H9 (cell line): ENCODE measurements at places on chromosomes 13 and 19.

- no peak overlapping the region for H3K27ac ChIP-seq
- H3K4me1 ChIP-seq, result no peaks in the 10 kb centered on the region
- DNase-seq, result no peak
These were observed 32.6 kb downstream of the UBL3 start for GRCh38 chr13:29817604-29818378.

- no peaks in the 10 kb centered on the region for H3K27me3 ChIP-seq
- no peak overlapping the region for H3K4me3 ChIP-seq
- H3K36me3 ChIP-seq, result no peaks in the 10 kb centered on the region
- H3K27ac ChIP-seq, result no peak overlapping the region
- H3K4me1 ChIP-seq, result no peaks in the 10 kb centered on the region
These were observed 34.4 kb upstream of the IGFL1 start for GRCh38 chr19:46195104-46195503.

DNA sequence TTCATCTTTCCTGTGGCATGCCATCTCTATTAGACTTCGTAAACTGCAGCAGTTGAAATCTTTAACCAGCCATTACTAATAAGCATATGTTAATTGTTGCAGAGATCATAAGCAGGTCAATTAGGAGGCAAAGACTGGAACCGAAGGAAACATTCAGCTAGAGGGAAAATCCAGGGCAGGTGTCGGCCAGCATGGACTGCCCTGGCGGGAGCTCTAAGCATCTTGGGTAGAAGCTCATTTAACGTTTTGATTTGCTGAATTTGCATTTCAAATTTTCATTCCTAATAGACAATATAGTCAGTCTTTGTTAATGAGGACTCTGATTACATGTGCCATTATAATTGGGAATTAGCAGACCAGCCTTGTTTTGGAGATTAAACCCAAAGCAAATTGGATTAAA, 238.6 kb downstream of the POU4F1 start:
- no peak overlapping the region for H3K27ac ChIP-seq
- no peaks in the 10 kb centered on the region for H3K36me3 ChIP-seq
- no peaks in the 10 kb centered on the region for H3K4me1 ChIP-seq
- no peak for DNase-seq
- H3K4me3 ChIP-seq, result no peak overlapping the region

- H3K36me3 ChIP-seq, result peaks cover 8% of the 10 kb centered on the region; the same call in 2 of the 3 replicates
- H3K4me1 ChIP-seq, result no peaks in the 10 kb centered on the region; the same call in 1 of the 2 replicates
- H3K27ac ChIP-seq, result no peak overlapping the region
- no peaks in the 10 kb centered on the region for H3K27me3 ChIP-seq
These were observed 320.8 kb downstream of the PCDH20 start for GRCh38 chr13:61094865-61095264.

DNA sequence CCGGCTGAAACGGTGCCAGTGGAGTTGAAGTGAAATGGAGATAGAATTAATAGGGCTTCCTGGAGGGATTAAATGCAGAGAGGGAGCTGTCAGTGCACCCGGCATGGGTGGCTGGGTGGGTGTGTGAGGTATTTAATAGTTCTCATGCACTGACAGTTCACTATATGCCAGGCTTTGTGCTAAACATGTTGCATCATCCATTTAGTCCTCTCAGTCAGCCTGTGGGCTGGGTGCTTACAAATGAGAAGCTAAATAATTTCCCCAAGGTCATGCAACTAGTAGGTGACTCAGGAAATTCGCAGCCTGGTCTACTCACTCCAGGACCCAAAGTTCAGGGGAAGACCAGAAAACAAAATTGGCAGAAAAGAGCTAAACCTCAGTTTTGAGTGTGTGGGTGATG, 63.5 kb upstream of the SPATA13 start:
- H3K27me3 ChIP-seq, result no peaks in the 10 kb centered on the region
- H3K4me1 ChIP-seq, result peaks cover 5% of the 10 kb centered on the region; the same call in 1 of the 2 replicates
- no peak overlapping the region for H3K4me3 ChIP-seq

DNA sequence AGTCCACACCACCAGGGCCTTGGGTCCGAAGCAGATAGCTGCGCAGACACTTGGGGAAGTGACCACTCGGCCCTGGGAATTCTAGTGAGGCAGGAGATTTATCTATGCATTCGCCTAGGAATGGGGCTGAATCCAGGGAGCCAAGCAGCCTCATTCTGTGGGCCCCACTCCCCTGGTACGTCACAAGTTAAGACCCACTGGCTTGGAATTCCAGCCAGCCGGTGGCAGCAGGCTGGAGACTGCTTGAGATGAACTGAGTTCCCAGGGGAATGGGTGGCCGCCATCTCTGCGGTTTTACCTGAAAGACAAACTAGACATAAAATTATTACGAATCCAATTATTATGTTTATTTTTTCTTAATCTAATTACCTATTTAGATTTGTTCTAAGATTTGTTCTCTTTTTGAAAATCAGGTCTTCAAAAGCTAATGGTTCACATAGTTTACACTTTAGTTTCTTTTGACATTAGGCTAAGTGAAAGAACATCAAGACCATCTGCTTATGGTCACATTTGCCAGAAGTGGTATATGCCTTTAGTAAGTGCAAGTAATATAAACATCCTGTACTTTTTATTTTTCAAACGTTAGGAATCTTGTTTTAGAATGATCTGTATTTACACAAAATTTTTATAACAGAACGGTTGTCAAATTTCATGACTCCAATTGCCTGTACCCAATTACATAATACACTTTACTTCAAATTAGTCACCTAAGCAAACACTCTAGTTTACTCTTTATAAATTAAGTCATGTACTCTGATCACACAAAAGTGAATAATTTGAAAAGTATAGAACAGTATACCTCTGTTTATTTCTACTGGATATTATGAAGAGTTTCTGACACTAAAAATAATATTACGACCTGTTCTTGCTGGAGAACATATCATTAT, 74.4 kb downstream of the SLITRK6 start:
- no peaks in the 10 kb centered on the region for H3K4me1 ChIP-seq
- no peaks in the 10 kb centered on the region for H3K27me3 ChIP-seq
- H3K27ac ChIP-seq, result no peak overlapping the region
- DNase-seq, result no peak
- H3K36me3 ChIP-seq, result no peaks in the 10 kb centered on the region
- no peak overlapping the region for H3K4me3 ChIP-seq

- no peaks in the 10 kb centered on the region for H3K27me3 ChIP-seq
- H3K36me3 ChIP-seq, result no peaks in the 10 kb centered on the region
- no peak for DNase-seq
These were observed 9.8 kb downstream of the MCF2L start for GRCh38 chr13:112978561-112979405.

DNA sequence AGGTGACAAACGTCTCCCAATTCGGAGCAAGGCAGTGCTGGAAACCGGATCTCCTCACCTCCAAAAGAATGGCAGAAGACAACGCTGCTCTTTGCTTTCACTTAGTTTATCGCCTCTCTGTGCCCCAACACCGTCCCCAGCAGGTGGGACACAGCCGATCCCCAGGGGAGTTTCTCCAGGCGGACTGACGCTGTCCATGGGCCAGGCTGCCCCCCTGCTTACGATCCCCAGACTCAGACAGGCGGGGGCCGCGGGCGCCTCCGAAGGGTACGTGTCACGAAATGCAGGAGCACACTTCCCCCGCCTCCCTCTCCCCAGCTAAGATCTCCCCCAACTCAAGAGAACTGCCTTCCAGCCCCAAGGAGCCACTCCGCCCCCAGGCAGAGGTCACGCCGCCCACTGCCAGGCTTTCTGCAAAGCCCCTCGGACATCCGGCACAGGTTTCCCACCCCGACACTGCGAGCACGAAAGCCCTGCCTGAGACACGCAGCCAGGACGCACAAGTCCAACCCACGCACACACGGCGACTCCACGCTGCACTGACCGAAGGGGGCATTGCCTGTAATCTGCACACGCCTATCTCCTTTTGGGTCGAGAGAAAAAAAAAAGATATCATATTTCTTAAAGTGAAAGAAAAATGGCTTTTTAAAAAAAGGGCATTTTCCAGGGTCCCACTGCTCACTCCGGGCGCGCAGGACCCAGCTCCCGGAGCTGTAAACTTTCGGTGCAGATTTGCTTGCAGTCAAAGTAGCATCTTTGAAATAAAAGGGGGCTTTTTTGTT, 2.0 kb downstream of the SPRY2 start:
- H3K27me3 ChIP-seq, result no peaks in the 10 kb centered on the region
- DNase-seq, result peak; percentile 68
- peaks cover 6% of the 10 kb centered on the region; the same call in 1 of the 2 replicates for H3K4me1 ChIP-seq

- peaks cover 7% of the 10 kb centered on the region for H3K36me3 ChIP-seq
- DNase-seq, result peak; percentile 41
- no peak overlapping the region for H3K27ac ChIP-seq
- H3K4me3 ChIP-seq, result no peak overlapping the region
- H3K27me3 ChIP-seq, result no peaks in the 10 kb centered on the region
These were observed 8.9 kb upstream of the OR1I1 start for GRCh38 chr19:15072930-15073647.

DNA sequence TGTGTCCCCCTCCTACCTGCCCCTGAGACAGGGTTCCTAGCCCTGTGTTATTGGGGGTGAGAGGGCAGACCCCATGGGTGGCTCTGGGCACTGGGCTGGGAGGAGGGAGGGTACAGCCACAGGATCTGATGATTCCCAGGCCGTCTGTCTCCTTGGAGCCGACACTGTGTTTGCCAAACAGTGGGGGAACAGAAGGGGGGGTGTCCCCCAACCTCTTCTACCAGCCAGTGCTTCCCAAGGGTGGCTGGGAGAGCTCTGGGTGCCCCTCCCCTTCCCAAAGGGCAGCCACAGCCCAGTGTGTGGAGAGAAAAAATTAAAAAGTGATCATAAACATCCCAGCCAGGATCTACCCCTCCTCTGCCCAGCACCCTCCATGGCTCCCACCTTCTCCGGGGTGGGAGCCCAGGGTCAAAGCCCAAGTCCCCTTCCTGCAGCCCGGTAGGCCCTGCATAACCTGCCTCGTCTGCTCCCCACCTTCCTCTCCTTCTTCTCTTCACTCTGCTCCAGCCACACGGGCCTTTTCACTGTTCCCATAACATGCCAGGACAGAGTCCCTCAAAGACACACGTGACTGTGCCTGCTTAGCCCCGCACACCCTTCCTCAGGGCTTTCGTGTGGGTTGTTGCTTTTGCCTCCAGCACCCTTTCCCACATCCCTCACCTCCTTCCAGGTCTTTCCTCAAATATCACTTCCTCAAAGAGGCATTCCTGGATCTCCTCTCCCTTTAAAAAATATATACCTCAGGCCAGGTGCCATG, 1.4 kb upstream of the PLIN4 start:
- DNase-seq, result no peak
- no peak overlapping the region for H3K4me3 ChIP-seq
- no peaks in the 10 kb centered on the region for H3K36me3 ChIP-seq
- no peaks in the 10 kb centered on the region for H3K4me1 ChIP-seq
- H3K27me3 ChIP-seq, result 0 out of 2 replicates have a peak, but pooled peaks cover 2% of the 10 kb centered on the region

GRCh38 chr13:98089246-98089645, 53.6 kb upstream of the FARP1 start:
- H3K36me3 ChIP-seq, result peaks cover 10% of the 10 kb centered on the region
- no peak overlapping the region for H3K27ac ChIP-seq
- H3K4me3 ChIP-seq, result no peak overlapping the region
- H3K27me3 ChIP-seq, result no peaks in the 10 kb centered on the region
- no peak for DNase-seq

DNA sequence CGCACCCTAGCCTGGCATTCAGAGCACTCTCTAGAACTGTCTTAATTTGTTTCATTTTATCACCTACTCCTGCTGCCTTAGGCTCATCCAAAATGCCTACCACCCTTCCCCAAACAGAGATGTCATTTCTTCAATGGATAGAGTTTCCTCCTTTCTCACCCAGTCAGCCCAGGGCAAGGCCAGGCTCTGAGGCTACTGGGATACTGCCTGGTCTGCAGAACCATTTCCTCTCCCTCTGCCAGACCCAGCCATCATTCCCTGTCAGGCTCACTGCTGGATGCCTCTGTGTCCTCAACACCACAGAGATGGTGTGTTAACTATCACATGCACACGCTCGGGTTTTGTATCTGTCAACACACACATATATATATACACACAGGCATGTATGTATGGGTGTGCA, 47.2 kb downstream of the C13orf42 start:
- peaks cover under 1% of the 10 kb centered on the region; the same call in 1 of the 2 replicates for H3K4me1 ChIP-seq
- H3K4me3 ChIP-seq, result no peak overlapping the region
- no peak overlapping the region for H3K27ac ChIP-seq
- no peak for DNase-seq

GRCh38 chr19:16343156-16343555, 18.5 kb downstream of the KLF2 start:
- peaks cover 2% of the 10 kb centered on the region; the same call in 1 of the 2 replicates for H3K4me1 ChIP-seq
- no peak for DNase-seq
- H3K27ac ChIP-seq, result no peak overlapping the region
- no peaks in the 10 kb centered on the region; the same call in 2 of the 3 replicates for H3K36me3 ChIP-seq

DNA sequence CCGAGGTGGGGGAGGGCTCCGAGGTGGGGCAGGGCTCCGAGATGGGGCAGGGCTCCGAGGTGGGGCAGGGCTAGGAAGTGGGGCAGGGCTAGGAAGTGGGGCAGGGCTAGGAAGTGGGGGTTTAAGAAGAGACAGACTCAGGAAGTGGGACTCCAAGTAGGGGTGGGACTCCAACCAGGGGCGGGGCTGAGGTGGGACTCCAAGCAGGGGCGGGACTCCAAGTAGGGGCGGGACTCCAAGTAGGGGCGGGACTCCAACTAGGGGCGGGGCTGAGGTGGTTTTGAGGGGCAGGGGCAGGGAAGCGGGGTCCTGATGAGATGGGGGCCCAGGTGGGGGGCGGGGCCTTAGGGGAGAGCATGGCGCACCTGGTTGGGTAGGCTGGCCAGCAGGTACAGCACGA, 13.6 kb downstream of the CFD start:
- no peak overlapping the region for H3K27ac ChIP-seq
- peak; percentile 87 for DNase-seq
- H3K4me3 ChIP-seq, result no peak overlapping the region
- peaks cover 54% of the 10 kb centered on the region for H3K36me3 ChIP-seq

DNA sequence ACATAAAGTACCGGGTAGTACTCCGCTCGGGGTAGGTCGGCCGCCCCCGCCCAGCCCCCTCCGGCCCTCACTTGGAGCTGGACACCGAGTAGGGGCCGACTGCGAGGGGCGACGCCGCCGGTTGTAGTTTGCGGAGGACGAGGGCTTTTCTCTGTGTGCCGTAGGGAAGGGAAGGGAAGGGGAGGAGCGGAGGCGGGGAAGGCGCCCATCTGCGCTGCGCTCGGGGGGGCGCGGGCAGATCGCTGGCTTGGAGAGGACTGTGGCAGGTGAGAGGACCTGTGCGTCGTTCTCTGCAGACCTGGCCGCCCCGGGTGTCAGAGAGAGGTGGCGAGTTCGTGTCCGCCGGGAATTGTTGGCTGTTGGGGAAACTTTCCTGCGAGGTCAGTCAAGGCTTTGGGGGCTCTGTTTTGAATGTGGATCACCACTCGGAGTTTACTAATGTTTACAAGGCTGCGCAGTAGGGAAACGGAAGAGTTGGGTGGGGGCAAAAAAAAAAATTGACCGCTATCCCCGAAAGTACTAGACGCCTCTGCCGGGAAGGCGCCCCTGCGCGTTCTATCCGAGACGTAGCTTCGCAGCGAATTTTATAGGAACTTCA, 1.4 kb downstream of the ING1 start:
- no peaks in the 10 kb centered on the region for H3K27me3 ChIP-seq
- H3K4me3 ChIP-seq, result peak overlapping the region; percentile 94
- H3K36me3 ChIP-seq, result peaks cover 8% of the 10 kb centered on the region
- H3K4me1 ChIP-seq, result no peaks in the 10 kb centered on the region
- peak; percentile 63 for DNase-seq
- H3K27ac ChIP-seq, result no peak overlapping the region

- no peaks in the 10 kb centered on the region for H3K27me3 ChIP-seq
- no peak for DNase-seq
- no peak overlapping the region for H3K27ac ChIP-seq
- 0 out of 2 replicates have a peak, but pooled peaks cover 2% of the 10 kb centered on the region for H3K4me1 ChIP-seq
These were observed 28.4 kb downstream of the MBNL2 start for GRCh38 chr13:97250560-97250959.
